ENCODE measurements at places on chromosomes 7 and 10.

DNA sequence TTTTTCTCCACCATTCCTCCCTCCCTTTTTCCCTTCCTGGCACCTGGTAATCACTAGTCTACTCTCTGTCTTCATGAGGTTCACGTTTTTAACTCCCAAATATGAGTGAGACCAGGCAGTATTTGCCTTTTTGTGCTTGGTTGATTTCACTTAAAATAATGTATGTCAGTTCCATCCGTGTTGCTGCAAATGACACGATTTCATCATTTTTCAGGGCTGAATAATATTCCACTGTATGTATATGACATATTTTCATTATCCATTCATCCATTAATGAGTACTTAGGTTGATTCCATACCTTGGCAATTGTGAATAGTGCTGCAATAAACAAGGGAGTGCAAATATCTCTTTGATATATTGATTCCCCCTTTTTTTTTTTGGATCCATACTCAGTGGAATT lies 25.8 kb downstream of the GALNT17 start:
- no peak for DNase-seq

GRCh38 chr7:123987445-123987844 lies 45.4 kb downstream of the TMEM229A start:
- DNase-seq: no peak

DNA sequence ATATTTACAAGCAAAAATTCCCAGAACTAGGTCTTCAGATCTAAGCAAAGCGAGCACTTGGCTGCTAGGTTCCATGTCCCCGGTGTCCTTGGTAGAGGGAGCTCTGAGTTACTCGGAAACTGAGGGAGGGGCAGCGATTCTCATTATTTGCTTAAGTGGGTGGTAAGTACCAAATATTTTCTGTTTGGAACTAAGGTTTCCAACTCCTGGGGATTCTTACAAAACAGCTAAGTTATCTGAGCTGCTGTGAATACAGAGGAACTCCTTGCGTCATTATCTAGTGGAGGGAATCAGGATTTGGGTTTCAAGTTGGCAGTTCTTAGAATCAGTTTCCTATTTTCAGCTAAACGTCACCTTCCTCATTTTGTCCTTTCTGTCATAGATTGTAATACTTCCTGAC lies 76.8 kb upstream of the IKZF1 start:
- no peak for DNase-seq

GRCh38 chr10:12412666-12413368 lies 63.5 kb downstream of the CAMK1D start:
- DNase-seq: no peak

DNA sequence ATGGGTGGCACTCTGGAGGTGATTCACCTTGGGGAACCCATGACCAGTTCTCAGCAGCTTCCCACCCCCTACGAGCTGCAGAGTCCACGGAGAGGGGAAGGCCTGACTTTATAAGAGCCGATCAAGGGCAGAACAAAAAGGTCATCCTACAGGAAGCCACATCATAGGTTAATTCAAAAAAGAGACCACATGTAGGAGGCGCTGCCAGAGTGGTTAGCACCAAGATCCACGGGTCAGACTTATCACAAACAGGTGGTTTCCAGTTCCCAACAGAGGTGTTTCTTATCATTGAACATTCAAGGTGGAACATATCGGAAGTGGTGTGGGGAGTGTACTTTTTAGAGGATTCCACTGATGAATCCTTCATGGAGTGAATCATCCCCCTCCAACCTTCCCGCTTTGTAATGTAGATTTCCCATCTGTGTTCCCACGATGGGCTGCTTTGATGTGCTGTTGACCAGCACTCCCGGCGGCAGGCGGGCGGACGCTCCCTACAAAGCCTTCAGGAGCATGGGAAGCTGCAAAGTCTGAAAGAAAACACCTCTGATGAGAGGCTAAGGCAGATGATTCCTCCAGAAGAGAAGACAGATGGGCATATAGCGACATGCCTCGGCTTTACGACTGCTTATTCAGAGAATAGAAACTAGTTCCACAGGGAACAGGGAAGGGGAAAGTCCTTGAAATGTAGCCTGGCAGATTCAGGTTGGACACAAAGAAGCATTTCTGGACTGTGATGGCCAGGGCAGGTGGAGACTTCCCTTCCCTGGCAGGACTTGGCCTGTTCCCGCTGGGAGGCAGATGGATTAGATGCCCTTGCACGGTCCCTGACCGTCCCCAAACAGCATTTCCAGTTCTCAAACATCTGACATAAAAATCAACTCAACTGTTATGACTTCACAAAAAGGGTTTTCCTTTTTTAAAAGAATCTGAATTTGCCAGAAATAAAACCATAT lies 66.5 kb downstream of the AFAP1L2 start:
- DNase-seq: no peak

GRCh38 chr7:30954914-30955313 lies 8.8 kb upstream of the GHRHR start:
- DNase-seq: no peak

DNA sequence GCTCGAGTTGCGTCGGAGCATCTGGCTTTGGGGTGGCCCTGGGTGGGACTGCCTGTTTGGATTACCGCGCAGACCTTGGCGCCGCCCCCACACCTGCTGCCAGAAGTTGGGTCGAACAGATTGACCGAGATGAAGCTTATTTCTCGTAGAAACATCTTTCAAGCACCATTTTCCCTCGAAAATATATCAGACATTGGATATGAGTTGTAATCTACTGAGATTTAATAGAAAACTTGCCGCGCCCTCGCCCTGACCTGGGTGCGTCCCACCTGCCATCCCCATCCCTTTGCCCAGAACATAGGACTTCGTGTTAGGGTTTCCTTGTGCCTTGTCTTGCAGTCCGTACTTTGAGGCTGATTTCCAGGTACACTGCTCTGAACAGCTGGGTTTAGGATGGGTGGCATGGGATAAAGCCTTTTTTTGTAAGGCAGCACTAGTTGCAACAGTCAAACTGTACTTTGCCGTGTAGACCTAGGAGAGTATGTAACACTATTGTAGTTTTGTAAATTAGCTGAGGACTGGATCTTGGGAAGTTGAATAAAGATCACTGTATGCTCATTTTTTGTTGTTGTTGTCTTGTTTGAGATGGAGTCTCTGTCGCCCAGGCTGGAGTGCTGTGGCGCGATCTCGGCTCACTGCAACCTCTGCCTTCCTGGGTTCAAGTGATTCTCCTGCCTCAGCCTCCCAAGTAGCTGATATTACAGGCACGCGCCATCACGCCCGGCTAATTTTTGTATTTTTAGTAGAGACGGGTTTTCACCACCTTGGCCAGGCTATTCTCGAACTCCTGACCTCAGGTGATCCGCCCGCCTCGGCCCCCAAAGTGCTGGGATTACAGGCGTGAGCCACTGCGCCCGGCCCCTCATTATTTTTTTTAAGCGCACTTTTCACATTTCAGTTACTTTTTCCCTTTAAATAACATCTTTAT lies 978 bp downstream of the OGDH start:
- DNase-seq: no peak

- peak; percentile 84 for DNase-seq
Observed at GRCh38 chr7:90173127-90173844, 19.0 kb downstream of the STEAP1 start.

DNA sequence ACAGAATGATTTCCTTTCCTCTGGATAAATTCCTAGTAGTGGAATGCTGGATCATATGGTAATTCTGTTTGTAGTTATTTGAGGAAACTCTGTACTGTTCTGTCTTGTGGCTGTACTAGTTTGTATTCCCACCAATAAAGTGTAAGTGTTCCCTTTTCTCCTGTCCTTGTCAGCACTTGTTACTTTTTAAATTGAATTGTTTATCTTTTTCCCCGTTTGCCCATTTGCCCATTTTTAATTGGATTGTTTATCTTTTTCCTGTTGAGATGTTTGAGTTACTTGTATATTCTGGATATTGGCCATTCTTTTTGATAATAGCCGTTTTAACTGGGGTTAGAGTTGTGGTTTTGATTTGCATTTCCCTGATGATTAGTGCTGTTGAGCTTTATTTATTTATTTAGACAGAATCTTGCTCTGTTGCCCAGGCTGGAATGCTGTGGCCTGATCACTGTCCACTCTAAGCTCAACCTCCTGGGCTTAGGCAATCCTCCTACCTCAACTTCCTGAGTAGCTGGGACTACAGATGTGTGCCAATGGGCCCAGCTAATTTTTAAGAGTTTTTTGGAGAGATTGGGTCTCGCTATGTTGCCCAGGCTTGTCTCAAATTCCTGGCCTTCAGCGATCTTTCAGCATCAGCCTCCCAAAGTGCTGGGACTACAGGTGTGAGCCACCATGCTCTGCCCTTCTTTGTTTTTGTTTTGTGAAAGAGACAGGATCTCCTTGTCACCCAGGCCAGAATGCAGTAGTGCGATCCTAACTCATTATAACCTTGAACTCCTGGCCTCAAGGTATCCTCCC lies 23.0 kb downstream of the BMPR1A start:
- peak; percentile 81 for DNase-seq

DNA sequence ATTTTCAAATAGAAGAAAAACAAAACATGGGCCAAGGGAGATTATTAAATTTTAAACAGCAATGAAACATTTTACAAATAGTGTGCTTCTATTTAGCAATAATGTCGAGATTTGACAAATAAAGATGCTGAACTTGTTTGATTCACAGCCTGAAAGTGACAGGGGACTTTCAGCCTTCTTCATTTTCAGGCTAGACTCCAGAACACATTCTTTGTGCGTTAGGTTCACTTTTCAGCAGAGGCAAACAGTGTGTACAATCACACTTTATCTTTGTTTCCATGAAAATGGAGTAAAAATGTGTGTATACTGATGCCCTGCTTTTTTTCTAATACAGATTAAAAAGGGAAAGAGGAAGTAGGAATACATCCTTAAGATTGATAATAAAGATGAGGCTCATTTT lies 35.6 kb downstream of the FAM171A1 start:
- no peak for DNase-seq

DNA sequence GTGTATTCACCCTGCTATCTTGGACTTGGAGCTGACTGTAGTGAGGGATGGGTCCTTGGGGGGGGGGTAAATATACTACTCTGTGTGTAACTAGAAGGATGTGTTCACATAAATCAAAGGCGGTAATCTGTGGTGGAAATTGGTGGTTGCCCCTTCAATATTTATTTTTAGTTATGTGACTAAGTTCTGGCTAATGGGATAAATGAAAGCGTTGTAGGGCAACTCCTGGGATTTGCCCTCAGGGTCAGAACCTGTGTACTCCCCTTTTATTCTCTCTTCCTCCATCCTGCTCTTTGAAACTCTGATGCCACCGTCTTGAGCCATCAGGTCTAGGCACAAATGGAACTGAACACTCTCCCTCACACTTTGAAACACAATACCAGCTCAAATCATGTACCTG lies 24.3 kb upstream of the ST7 start:
- DNase-seq: no peak

DNA sequence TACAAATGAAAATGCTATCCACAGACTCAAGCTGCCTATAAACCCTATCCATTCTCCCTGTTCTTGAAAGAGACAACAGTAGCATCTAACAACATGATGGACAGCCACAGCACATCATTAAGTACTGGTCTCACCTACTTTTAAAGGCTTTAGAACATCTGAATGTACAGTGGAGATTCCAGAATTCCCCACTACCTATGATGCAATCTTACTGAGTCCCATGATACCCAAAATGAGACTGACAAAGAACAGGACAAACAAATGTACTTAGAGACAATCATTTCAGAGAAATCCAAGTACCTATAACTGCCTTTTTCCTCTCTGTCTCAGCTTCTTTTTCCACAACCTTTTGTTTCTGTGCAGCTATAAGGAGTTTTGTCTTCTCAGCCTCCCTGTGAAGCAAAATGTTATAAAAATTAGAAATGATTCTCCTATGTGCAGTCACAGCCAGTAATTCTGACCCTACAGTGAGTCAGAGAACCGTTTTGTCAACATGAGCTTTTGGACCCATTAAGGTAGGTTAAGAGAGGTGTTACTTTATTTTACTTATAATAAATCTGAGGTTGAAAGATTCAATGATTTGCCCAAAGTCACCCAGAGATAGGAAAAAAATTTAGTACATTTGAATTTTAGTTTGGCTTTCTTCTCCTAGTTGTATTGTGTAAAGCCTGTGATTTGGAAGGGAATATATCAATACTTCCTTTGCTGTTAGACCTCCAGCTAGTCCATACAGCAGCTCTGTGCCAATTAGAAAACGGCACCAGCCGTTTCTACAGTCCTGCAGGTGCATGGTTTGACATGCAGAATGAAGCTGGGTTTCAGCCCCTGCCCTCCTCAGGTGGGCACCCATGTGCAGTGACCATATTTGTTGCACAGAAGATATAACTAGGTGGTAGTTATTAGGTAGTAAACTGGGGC lies 21.9 kb downstream of the ERLIN1 start:
- DNase-seq: no peak

DNA sequence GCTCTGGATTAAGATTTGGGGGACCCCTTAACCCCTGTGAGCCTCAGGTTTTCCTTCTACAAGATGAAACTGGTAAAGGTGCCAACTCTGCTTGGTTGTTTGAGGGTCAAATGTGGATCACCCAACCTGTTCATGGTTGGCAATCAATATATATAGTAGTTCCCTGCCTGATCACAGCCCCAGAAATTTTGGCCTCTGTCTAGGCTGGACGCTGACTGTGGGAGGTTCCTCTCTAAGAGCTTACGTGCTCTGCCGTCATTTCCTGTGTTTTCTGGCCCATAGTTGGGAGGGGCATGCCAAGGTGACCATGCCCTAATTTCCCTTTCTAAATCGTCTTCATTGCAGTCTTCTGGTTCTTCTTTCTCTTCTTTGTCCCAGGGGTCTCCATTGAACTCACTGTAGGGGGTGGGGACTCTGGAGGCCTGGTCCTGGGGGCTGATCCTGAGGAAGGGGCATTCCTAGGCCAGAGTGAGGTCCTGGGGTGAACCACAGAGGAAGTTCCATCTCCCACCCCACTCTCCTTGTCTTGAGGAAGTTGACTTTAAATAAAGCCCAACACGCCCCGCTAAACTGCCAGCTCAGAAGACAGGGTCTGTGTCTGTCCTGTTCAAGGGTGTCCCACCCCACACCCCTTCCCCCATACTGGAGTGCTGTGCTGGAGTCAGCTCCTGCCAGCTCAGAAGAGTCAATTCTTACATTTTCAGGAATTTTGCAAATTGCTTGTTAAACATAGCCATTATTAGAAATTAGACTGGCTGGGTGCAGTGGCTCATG lies 98.9 kb upstream of the SDK1 start:
- no peak for DNase-seq

GRCh38 chr7:43933902-43934560 lies 7.8 kb downstream of the UBE2D4 start:
- DNase-seq: no peak

DNA sequence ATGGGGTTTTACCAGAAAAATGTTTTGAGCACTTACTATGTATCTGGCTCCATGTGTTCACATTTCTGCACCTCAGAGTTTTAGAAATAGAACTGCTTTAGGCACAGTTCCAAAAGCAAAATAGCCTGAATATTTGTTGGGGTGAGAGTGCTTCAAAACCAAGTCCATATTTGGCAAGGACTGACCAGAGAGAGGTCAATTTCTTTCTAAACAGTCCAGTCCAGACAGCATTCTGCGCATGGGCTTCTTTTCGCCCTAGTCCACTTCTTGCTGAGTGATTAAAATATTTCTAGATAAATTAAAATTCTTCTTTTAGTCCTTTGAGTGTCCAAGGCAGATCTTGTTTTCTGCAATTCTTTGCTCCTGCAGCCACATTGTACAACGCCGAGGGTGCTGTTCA lies 427.0 kb downstream of the PHTF2 start:
- no peak for DNase-seq

- no peak for DNase-seq
Observed at GRCh38 chr10:62093863-62094291, 174.8 kb downstream of the RTKN2 start.

GRCh38 chr7:36690514-36691187 lies 33.6 kb downstream of the AOAH start:
- DNase-seq: no peak
